ENCODE measurements at places on chromosomes 2 and 18.

DNA sequence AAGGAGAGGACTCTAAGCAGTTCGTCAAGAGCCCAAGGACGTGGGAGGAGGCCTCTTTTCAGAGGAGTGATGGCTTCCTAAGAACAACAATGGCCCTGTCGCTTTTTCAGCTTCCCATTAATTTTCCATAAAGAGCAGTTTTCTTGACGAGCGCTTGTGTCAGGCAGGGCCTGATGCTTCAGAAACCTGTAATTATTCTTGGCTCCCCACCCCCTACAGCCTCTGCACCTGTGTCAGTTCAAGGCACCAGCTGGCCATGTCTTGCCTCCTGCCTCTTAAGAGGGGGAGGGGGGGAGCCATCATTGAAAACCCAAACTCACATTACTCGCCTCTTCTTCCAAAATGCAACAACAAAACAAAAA lies 32.3 kb downstream of the KLF7 start:
- DNase-seq = no peak

DNA sequence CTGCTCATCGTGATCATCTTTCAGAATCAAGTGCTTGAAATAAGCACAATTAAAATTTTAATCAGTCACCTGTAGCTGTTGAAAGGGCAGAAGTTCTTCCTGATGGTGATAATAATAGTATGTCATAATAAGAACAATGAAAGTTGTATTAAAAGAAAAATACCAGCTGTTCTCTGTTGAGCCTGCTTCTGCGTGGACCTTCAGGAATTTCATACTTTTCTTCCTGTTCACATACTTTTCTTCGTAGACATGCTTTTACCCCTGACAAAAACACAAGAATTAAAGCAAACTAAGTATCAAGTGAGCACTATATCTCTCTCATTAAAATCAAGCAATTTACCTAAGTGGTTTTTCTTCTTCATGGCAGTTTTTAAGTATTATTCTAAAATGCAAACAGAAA lies 79.2 kb downstream of the BARD1 start:
- DNase-seq = no peak

DNA sequence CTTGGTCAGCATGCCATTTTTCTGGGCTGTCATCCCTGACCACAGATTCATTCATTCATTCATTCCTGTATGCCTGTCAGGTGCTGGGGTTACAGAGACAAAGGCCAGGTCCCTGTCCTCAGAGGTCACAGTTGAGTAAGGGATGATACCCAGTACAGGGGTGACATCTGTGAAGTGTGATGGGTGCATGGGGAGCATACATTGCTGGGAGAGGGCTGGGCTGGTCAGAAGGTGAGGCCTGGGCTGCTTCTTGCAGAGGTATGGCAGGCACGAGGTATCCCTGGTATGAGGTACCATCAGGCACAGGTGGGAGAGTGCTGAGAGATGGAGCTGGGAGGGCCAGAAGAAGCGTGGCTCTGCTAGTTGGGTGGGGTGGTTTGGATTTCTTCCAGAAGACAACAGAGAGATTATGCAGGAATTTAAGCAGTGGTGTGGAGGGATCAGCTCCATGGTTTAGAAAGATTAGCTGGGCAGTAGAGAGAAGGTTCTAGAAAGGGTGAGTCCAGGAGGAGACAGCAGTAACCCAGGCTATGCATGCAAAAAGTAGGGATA lies 181.9 kb upstream of the HAAO start:
- no peak for DNase-seq

- no peak for DNase-seq
Observed at GRCh38 chr2:202278944-202279343, 13.4 kb downstream of the NOP58 start.

- DNase-seq = no peak
Observed at GRCh38 chr2:58826795-58827194, 585.7 kb upstream of the FANCL start.

GRCh38 chr2:69514406-69514805 lies 77.2 kb upstream of the NFU1 start:
- DNase-seq = no peak

- no peak for DNase-seq
Observed at GRCh38 chr2:38661306-38661705, 4.6 kb upstream of the GALM start.

DNA sequence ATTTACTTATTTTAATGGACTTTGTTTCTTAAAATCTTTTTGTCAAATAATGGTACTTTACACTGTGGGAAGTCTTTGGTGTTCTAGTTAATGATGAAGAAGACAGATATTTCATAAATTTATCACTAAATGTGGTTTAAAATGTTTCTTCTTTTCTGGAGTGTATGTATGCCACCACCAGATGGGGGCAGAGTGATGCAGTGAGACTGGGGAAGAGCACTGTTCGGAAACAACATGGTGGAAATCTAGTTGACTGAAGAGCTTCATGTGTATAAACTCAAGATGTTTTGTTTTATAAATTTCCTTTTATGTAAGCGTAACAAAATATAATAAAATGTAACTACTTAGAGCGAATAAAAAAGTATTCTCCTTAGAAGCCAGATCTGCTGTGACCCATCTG lies 195.1 kb downstream of the KCNE4 start:
- DNase-seq = no peak

- DNase-seq = no peak
Observed at GRCh38 chr2:18610090-18610489, 20.7 kb upstream of the NT5C1B start.

DNA sequence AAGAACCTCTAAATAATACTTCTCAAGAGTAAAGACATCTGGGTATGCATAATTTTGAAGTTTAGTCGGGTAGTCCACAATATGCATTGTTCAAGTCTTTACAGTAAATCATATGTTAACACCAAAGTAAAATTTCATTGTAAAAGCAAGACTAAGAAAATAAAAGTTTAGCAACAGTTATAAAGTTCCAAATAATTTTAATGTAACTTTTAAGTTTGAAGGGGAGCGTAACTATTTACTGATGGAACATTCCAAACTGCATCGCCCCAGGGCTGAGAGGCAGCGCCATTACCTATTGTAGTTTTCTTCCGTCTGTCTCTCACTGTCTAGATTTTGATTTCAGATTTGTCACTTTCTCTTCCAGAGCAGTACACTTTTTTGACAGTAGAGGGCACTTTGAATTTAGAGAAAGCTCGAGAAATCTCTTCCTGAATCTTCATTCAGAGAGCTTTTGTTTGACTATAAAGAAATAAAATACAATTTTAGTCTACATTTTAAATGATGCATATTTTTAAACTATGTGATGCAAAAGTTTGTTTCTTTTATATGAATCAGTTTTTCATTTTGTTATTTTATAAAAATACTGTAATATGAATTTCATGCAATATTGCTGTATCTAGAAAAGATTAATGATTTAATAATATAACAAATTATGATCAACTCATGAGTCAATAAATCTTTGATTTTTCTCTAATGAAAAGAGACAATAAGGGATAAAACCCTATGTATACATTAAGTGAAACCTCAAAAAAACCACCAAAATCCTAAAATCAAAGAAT lies 389.8 kb downstream of the FIGN start:
- DNase-seq = no peak

DNA sequence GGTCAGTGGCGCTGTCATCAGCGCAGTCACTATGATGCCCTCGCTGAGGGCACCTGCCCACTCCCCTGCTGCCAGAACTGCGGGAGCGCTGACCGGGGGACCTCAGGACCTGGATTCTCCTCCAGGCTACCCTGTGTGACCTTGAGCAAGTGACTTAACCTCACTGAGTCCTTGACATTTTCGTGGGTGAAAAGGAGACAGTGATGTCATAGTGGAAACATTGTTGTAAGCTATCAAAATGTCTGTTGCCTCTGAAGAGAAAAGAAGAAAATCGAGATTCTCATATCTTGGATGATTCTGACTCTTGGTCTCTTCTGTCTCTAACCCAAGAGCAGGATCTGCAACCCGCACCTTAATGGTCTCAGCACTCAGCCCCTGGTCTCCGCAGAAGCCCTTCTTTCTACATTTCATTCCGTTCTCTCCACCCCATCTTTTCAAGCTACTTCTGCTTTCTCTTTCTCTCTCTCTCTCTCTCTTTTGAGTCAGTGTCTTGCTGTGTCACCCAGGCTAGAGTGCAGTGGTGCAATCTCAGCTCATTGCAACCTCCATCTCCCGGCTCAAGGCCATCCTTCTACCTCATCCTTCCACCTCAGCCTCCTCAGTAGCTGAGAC lies 978 bp upstream of the TUBA4A start:
- peak; percentile 71 for DNase-seq

DNA sequence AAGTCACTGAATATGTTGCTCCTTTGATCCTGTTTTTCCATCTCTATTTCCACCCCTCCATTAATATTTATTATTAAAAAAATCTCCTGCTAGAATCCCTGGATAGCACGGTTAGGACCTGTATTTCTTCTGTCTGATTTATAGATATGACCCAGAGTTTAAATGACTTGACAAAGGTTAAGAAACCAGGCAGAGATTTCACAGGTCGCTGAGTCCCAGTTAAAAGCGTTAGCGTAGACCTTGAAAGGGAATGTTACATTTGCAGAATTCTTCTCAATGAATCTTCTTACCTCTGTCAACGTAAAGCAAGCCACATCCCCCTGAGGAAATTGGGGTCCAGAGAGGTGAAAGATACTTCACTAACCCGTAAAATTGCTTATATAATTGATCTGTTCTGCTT lies 220.2 kb downstream of the GCA start:
- no peak for DNase-seq

DNA sequence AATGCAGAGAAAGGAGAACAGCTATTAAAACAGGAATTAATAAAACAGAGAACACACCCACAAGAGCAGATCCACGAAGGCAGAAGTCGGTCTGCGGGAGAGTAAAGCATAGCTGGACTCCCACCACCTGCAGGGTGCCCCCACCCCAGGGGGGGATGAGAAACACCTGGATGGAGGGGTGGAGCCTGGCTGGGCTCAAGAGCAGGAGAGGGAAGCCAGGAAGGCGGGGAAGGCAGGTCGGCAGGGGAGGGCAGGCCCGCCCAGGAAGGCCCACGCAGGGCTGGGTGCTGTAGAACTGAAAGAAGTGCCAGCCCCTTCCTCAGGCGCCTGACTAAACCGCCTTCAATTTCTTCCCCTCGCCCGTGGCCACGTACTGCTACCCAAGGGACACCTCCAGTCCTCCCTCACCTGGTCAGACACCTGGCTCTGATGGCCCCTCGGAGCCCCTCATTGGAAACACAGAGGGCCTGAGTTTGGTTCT lies 175.4 kb downstream of the HDAC4 start:
- DNase-seq = peak; percentile 11

DNA sequence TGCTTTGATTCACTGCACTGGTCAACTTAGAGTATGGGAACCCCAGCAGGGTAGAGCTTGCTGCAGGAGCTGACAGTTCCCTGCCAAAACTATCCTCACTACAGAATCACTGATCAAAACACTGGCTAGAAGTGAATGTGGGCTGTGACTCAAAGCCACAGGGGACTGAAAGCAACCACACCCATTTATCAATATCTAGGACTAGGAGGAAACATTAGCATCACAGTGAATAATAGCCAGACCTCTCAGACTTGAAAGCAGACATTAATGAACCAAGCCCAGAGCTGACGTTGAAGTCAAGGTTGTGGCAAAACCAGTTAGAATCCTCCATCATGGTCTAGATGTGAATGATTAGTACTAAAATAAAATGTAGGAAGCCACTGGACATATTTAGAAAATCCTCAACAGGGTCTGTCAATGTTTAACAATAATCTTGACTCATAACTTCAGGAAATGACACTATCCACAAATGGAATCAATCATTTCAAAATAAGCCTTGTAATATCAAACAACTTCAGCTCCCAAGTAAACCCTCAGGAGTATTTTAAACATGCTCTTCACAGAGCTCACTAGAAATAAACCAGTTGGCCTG lies 131.4 kb downstream of the CDH20 start:
- DNase-seq = no peak

DNA sequence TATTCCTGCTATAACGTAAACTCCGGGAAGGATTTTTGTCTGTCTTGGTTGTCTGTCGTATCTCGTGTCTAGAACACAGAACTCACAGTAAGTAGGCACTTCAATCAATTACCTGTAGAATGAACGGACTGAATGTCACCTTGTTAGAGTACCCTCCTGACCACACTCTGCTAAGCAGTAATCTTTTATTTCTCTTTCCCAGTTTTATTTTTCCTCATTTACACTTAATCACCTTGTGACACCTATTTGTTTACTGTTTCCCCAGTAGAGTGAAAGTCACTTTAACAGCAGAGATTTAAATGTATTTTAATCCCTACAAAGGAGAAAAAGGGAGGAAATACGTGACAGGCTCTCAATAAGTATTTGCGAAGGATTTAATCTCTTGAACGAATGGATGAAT lies 514 bp upstream of the EPB41L5 start:
- DNase-seq = no peak

- DNase-seq = no peak
Observed at GRCh38 chr2:23826040-23826439, 100.9 kb downstream of the ATAD2B start.

DNA sequence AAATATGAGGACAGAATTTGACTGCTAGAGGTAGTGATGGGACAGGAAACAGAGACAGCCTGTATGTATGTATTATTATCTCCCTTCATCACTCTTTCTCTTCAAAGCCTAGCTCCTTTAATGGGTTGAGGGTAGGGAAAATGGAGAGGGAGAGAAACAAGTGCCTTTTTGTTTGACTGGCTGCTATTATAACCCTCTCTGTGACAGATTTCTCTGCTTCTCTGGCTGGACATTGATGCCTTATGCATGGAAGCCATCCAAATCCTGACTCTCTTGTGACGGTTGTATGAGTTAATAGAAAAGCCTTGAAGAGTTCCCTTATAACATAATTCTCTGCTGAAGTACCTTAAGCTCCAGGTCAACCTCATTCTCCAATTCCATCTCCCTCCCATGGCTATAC lies 118.5 kb upstream of the COL5A2 start:
- DNase-seq = no peak

DNA sequence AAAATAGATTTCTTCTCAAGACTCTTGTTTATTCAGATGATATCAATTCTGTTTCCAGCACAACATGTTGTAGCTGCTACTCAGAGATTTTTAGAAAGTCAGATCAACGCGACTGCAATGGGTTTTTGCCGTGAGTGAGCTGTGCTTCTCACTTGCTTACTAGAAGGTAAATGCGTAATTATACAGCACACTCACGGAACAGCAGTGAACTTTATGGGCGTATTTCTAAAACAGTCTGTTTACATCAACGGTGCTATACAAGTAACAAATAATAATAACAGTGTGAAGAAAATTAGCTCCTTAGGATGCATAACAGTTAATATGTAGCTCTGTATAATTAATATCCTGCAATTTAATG lies 533.6 kb downstream of the RNF144A start:
- DNase-seq = peak; percentile 32

- DNase-seq = no peak
Observed at GRCh38 chr2:42223067-42223854, 54.1 kb downstream of the EML4 start.

- DNase-seq = no peak
Observed at GRCh38 chr2:163558251-163559021, 177.4 kb downstream of the FIGN start.
